WTC11 (cell line): ENCODE measurements at places on chromosomes 13 and 19.
A peak's percentile ranks its signal among the peaks of the same experiment; 100 is the strongest.

GRCh38 chr13:101013245-101013644 is 338.6 kb upstream of the TMTC4 start:
- no peak for DNase-seq

DNA sequence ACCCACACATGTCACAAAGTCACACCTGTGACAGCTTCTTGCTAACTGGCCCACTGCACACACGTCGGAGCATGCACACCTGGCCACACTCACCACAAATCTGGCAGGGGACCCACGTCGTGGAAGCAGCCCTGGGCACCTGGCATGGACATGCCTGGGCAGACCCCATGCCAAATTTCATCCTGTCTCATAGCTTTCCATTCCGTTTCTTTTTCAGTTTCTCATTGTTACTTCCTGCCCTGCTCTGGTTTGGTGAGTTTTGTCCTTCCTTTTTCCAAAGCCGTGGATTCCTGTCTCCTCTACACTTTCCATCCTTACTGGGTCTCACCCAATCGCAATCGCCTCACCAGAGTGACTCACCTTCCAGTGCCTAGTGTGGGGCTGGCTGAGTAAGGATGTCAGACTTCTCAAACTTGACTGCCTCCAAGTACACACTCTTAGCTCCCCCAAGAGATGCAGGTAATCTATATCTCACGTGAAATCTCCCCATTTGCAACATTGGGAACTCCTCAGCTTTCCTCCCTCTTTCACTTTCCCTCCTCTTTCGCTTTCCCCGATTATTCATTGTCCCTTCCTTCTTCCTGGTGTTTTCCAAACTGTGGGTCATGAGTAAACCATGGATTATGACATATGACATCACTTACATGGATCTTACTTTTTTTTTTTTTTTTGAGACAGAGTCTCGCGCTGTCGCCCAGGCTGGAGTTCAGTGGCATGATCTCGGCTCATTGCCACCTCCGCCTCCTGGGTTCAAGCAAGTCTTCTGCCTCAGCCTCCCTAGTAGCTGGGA is 1.6 kb upstream of the BBC3 start:
- no peak for DNase-seq

DNA sequence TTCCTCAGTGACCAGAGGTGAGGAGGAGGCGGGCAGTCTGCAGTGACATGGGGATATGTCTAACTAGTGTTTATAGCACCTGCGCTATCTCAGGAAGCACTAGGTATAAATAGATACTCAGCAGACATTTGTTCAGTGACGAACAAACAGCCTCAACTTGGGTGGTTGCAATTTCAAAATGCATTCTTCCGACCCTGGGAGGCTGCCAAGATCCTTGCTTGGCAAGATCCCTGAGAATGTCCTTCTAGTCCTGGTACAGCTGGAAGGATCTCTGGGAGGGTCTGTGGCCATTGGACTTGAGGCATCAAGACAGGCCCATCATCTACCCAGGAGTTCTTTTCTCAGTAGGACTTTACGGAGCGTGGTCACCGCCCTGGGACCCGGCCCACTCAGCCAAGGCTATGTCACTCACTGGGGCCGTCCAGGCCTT is 299.5 kb downstream of the ZNF536 start:
- no peak for DNase-seq

DNA sequence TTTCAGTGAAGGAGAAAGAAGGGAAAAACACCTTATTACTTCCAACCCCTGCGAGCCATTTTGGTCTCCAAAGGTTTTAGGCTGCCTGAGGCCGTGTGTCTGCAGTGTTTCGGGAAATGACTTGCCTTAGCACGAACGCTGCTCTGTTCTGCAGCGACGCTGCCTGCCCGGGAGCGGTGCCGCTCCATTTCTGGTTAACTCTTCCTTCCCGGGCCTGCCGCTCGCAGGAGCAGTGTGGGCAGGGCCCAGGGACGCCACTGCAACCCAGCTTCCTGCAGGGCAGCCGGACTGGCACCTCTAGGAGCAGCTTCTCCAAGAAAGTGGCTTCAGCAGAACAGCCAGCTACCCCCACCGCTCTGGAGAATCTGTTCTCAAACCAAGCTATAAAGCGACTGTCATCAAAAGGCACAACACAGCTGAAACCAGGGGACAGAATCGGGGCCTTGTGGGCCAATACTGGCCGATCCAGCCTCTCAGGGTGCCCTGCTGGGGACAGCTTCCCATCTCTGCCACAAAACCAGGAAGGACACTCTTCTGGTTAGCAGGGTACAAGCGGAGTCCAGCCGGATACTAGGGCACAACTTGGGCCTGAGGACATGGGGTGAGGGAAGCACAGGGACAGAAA is 72.2 kb downstream of the KCTD15 start:
- peak; percentile 38 for DNase-seq

- no peak for DNase-seq
Measured at GRCh38 chr13:31198519-31198918, 1.3 kb upstream of the B3GLCT start.

- DNase-seq, result peak; percentile 54
Measured at GRCh38 chr13:75481176-75482069, 546 bp downstream of the TBC1D4 start.
